Activated CD4-positive, alpha-beta memory T cell treated with anti-CD3 and anti-CD28 coated beads, Interleukin-2, amount 10 ng/mL, durations not matched to agents 7 days and 5 days (primary cell): ENCODE measurements at places on chromosomes 16 and 17. TPM values are rescaled to one million over a fixed set of nuclear protein-coding genes. Genes with fewer than 3 reads are reported as not detected.

- H3K36me3 ChIP-seq: no peaks in the 10 kb centered on the region
- H3K4me1 ChIP-seq: peaks cover 7% of the 10 kb centered on the region
- H3K27ac ChIP-seq: no peak overlapping the region
- peaks cover 9% of the 10 kb centered on the region for H3K27me3 ChIP-seq
- no peak overlapping the region for H3K4me3 ChIP-seq
Measured at GRCh38 chr17:31404028-31404949, 12.8 kb downstream of the RAB11FIP4 start.

DNA sequence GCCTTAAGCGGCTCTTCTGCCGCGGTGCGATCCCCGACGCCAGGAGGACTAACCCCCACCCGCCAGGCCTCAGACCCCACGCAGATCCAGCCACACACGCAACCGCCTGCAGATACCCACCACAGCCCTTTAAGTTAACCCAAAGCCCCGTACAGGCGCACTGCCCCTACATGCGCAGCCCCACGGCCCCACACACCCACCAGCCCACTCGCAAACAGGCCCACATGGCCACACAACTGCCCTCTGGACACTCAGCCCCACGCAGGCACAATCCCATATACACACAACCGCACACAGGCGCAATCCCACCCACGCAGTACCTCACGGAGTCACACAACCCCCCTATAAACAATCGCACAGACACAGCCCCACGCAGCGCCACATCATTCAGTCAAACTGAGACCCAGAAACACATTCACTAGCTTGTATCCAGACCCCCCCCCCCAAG is 41.7 kb downstream of the RAI1 start:
- H3K27ac ChIP-seq: no peak overlapping the region
- peaks cover 45% of the 10 kb centered on the region for H3K27me3 ChIP-seq
- H3K4me3 ChIP-seq: peak overlapping the region; percentile 1
- peaks cover 10% of the 10 kb centered on the region for H3K36me3 ChIP-seq

DNA sequence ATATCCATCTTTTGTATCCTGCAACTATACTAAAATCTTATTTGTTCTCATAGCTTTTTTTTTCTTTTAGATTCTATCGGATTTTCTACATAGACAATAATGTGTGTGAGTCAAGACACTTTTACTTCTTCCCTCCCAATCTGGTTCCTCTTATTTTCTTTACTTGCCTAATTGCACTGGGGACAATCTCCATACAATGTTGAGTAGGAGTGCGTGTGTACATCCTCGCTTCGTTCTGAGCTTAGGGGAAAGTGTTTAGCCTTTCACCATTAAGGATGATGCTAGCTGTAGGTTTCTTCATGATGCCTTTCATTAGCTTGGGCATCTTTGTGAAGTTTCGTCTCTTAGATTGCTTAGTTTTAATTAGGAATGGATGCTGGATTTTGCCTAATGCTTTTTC is 2.9 kb downstream of the SPATA32 start:
- no peak overlapping the region for H3K27ac ChIP-seq
- H3K4me3 ChIP-seq: no peak overlapping the region
- H3K4me1 ChIP-seq: peaks cover 30% of the 10 kb centered on the region
- peaks cover 8% of the 10 kb centered on the region for H3K36me3 ChIP-seq
- no peaks in the 10 kb centered on the region for H3K27me3 ChIP-seq
- DNase-seq: no peak

DNA sequence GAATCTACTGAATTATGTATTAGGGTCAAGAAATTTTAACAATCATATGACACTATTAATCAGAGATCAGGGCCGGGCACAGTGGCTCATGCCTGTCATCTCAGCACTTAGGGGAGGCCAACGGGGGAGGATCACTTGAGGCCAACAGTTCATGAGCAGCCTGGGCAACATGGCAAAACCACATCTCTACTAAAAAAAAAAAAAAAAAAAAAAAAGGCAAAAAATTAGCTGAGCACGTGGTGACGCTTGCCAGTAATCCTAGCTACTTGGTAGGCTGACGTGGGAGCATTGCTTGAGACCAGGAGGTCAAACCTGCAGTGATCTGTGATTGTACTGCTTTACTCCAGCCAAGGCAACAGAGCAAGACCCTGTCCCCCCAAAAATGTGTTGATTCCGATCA is 52.5 kb upstream of the CLEC3A start:
- DNase-seq: no peak
- no peaks in the 10 kb centered on the region for H3K4me1 ChIP-seq
- H3K27ac ChIP-seq: no peak overlapping the region
- no peaks in the 10 kb centered on the region for H3K36me3 ChIP-seq

The YBX2 gene
- 1.5 TPM for total RNA-seq

The LRRC37B gene
- total RNA-seq: 44.9 TPM

The TP53TG3C gene
- total RNA-seq: not detected

The SDK2 gene
- 2.4 TPM for total RNA-seq

The CACNB1 gene
- 19.5 TPM for total RNA-seq
